ENCODE measurements at places on chromosomes 2 and 18.

DNA sequence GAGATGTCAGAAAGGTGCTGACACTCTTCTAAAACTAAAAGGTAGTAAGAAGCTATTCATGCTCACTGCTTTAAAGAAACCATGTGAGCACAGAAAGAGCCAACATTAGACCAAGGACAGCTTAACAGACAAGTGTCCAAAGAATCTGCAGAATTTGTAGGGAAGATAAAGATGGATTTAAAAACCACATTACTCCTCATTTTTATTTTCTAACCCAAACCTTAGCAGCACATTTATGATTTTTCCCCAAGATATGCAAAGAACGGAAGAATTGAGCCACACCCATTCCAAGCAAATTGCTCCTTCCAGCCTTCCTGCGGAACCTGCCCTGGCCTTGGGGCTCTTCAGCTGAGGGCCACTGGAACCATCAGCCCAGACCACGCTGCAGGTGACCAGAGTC is 26.9 kb downstream of the MBP start:
- DNase-seq, result no peak

GRCh38 chr18:49029628-49030027 is 78.9 kb upstream of the SMAD7 start:
- DNase-seq, result no peak

GRCh38 chr2:108919571-108920373 is 69.2 kb downstream of the EDAR start:
- DNase-seq, result no peak

DNA sequence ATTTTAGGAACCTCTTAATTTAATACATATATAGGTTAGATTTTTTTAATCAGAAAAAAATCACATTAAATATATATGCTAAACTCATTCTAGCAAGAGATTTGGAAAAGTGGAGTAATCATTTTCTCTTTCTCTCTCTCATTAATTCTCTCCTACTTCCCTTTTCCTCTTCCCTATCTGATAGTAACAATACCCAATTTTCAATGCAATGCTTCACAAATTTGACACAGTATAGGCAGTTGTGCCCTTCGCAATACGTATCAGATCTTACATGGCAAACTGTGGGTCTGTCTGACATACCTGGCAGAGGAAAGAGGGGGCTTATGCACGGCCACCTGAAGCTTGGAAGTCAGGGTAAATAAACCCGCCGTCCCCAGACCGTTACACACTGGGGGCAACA is 444.3 kb downstream of the NBAS start:
- no peak for DNase-seq

DNA sequence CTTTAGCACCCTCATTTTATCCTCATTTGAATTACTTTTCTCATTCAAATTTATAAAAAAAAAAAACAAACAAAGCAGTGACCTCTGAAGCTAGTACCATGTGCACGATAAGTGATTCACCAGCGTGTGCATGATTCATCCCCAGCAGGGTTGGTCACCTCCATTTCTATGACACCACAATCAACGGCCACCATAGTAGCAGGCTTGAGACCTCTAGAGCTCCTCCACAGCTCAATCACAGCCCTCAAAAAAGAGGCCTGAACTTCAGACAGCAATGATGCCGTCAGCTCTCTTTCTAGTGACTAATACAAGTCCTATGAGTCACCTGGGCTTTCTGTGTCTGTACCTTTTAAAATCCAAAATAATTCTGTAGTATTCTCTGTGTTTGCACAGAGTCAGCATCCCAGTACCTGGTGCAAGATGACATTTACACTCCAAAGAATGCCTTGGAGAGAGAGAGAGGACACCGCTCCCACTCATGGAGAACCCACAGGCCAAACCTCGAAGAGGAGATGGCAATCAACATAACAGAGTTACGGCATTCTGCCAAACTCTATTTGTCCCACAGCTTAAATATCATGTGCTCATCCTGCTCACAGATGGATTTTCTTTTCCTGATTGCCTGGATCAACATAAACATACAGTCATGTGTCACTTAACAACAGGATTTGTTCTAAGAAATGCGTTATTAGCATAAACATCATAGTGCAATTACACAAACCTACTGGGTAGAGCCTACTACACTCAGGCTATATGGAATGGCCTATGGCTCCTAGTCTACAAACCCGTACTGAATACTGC is 58.7 kb downstream of the L3MBTL4 start:
- no peak for DNase-seq

All from hematopoietic multipotent progenitor cell treated with erythropoietin and hydrocortisone succinate and interleukin-3 and kit ligand, for 8 days (in vitro differentiated cells).